NCI-H226 (cell line): ENCODE measurements at places on chromosomes 7 and 10.

- no peak for DNase-seq
These were observed 25.2 kb downstream of the NUP42 start for GRCh38 chr7:23207021-23207420.

DNA sequence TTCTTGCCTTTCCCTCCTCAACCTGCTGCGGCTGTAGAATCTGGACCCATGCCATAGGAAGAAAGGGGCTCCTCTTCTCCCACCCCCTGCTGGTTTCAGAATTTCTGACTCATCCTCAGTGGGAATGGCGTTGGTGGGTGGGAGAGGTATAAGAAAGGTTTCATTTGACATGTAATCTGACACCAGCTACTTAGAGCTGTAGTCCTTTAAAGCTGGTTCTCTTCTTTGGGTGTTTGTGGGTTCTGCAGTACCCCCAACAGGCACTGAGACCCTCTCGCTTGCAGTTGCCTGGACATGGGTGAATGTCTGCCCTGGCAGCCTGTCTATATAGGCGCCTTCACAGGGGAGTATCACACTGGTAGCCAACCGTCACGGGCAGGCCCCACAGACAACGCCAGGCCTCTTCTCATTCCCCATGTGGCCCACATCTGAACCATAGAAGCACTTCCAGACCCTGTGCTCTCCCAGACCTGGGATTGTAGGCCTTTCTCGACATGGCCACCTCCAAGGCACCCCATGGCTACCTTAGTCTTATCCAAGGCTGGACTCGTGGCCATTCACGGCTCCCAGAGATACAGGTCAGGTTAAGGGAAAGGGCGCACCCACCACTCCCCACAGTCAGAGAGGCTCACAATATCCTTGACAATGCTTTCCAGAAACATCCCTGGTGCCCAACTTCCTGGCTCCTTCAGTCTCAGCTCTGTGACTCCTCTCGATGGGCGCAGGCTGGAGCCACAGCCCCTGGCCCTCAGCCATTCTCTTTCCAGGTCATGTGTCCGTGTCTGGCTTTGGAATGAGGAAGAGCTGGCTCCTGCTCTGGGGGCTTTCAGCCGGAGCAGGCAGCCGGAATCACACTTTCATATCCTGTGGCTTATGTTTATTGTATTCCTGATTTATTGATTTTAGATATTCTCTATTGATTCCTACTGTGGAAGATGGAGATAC is 17.5 kb downstream of the ZNF862 start:
- DNase-seq: peak; percentile 69

DNA sequence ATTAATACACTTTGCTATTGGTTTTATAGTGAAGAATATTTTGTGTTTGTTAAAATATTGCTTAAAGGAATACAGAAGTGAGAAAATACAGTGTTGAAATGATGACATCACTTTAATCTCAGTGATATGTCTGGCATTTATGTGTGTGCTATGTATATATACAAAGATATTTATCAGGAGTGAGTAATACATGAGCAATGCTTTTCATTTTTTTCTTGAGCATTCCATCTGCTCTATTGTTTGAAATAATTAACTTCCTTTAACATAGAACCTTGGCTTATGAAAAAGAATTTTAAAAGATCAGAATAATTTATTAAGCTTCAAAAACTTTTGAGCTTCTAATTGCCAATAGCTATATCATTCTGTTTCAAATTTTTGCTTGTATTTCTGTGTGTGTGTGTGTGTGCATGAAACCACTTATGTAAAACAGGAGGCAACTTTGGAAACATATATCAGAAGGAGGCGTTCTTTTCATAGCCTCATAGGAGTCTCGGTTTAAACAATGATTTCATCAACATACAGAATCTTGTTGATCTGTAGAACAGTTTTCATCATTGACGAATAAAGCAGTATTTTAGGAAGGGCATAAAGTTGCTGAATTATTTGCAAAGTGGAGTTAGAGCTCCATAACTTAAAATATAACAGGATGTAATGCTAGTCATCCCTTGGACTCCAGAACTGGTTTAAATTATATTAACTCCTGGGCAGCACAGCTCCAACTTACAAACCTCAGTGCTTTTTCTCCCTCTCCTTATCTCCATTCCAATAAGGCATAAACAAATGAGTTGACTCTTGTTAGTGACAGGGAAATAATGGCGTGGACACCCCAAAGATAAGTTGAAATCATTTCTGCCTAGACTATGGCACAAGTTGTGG is 228.4 kb upstream of the DGKB start:
- DNase-seq: peak; percentile 81

DNA sequence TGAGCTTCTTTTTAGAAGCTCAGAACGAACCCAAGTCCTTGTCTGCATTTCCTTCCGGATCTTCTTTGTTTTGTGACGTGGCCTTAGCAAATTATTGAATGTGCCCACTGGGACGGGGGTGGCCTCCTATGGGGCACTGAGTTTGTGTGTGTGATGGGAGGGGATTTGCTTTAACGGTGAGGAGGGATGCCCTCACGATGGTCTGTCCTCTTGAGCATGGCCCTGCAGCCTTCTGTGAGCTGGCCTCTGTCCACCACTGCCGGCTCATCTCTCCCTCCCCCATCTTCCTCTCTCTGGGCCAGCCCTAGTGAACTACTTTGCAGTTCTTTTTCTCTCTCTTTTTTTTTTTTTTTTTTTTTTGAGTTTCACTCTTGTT is 62.9 kb upstream of the MKRN1 start:
- peak; percentile 37 for DNase-seq

DNA sequence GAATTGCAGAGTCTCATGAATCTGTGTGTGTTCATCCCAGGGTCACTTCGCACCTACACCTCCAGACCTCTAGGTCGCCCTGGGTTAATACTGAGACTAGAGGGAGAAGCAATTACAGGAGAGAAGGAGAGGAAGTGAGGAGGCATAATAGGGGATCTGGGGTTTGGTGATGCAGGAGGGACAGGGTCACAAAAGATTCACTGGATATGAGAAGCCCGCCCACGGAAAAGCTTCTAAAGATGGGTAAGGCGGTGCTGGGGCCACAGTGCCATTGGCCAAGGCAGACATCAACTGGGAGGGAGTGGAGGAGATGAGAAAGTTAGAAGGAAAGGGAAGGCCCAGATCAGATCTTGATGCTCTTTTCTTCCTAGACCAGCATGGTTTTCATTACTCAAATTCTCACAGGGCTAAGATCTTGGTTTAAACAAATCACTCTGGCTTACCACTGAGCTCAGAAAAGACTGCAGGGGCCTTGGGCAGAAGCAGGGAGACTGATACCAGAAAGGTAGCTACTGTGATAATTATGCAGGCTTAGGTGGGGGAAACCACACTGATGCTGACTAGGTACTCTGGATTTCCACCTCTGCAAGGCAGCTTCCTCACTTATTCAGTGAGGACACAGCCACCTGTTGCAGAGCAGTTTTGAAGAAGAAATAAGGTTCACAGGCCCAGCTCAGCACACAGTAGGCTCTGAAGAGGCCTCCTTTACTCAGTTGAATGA is 17.4 kb upstream of the ZNF273 start:
- no peak for DNase-seq

GRCh38 chr7:92794831-92795230 is 41.5 kb downstream of the CDK6 start:
- DNase-seq: no peak

GRCh38 chr10:62769574-62770242 is 34.8 kb upstream of the ADO start:
- no peak for DNase-seq

GRCh38 chr10:1632141-1632540 is 105.2 kb downstream of the ADARB2 start:
- DNase-seq: no peak

GRCh38 chr7:159027056-159027788 is 117.4 kb downstream of the VIPR2 start:
- DNase-seq: no peak

- no peak for DNase-seq
These were observed 57.6 kb downstream of the BRI3 start for GRCh38 chr7:98339043-98339442.
